ENCODE measurements at places on chromosomes 12 and 14. TPM values are rescaled to one million over a fixed set of nuclear protein-coding genes. Genes with fewer than 3 reads are reported as not detected.

DNA sequence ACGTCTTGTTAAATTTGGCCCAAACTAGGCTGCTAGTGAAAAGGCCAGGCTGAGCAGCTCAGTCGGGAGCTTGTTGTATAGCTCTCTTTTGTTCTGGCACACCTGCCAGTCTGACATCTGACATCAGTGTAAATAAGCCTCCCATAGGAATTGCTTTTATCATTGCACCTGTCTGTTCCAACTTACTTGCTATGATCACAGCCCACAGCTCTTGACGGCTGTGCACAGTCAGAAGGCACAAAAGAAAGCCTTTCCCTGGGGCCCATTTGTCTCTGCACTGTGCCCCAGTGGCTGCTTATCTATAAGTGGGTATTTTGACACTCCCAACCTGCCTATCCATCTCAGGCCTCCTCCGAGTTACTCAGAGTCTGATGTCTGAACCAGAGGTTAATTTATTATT, 324.5 kb downstream of the NUAK1 start:
- no peak overlapping the region for H3K4me3 ChIP-seq
- no peaks in the 10 kb centered on the region for H3K4me1 ChIP-seq
- no peaks in the 10 kb centered on the region for H3K27me3 ChIP-seq
- DNase-seq, result no peak
- no peaks in the 10 kb centered on the region for H3K36me3 ChIP-seq

DNA sequence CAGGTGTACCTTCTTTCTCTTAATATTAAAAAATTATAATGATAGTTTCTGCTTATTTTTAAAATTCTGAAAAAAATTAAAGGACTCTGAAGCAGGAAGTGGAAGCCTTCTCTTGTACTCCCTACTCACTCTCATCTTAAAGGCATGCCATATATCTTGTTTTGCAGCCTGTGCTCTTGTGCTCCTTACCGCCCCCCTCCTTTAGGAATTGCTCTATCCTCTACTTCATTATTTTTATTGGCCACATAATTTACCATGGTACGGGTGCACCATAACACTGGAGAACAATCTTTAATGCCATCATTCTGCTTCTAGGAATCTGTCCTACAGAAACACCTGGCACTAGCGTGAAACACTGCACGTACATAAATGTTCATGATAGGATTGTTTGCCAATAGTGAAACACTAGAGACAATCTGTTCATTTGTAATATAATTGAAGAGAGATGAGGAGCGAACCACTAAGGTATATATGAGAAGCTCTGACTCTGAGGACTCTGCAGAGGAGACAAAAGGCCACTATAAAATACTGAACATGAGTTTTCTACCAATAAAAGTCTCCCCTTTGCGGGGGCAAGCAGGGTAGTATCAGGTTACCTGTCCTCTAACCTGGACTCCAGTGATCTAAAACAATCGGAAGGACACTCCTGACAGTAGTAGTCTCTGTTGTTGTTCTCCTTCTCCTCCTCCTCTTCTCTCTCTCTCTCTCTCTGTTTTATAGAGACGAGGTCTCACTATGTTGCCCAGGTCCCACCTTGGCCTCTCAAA, 6.3 kb upstream of the NYNRIN start:
- peaks cover 37% of the 10 kb centered on the region for H3K4me1 ChIP-seq
- no peak overlapping the region for H3K27ac ChIP-seq
- H3K4me3 ChIP-seq, result no peak overlapping the region
- H3K27me3 ChIP-seq, result no peaks in the 10 kb centered on the region
- no peaks in the 10 kb centered on the region for H3K36me3 ChIP-seq

DNA sequence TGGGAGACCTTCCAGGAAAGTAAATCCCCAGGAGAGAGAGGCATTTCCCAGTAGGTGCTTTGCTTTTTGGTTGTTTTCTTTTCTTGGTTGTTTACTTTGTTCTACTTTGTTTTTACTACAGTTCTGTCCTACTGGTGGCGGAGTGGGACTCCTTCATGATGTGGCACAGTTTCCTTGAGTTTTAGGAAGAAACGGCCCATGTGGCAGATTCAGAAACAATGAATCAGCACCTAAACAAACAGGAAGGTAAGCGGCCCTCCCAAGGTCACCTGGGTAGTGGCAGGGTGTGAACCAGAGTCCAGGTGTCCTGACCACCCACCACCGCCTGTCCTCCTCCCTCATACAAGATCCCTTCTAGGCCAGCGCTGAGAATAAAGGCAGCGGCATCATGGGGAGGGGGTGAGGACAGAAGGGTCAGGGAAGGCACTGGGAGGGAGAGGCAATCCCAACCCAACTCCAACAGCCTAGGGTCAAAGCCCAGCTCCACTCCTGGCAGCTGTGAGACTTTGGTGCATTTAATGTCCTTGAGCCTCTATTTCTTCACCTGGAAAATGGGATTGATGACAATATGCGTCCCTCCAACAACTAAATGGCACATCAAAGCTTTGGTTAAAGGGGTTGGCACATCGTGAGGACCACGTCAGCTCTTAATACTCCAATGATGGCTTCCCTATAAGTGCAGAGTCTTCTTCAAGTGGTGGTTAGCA, 111.5 kb upstream of the BCL2L14 start:
- H3K36me3 ChIP-seq, result no peaks in the 10 kb centered on the region
- H3K4me3 ChIP-seq, result no peak overlapping the region
- H3K27ac ChIP-seq, result no peak overlapping the region
- H3K27me3 ChIP-seq, result no peaks in the 10 kb centered on the region

CLEC4C gene
- total RNA-seq, result 0.60 TPM

DNA sequence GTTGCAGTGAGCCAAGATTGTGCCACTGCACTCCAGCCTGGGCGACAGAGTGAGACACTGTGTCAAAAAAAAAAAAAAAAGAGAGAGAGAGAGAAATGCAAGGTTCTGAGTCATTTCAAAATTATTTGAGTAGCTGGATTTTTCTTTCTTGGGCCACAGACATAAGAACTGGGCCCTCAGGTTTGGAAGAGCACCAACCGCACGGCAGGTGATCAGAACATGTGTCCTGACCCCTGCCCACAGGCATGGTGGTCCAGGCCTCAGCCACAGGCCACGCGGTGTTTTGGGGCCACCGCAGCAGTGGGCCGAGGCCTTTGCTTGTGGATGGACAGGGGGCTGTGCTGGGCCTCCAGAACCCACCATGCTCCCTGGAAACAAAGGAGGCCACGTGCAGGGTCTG, 126.7 kb downstream of the CALM1 start:
- H3K4me1 ChIP-seq, result peaks cover 32% of the 10 kb centered on the region
- H3K4me3 ChIP-seq, result no peak overlapping the region
- no peak overlapping the region for H3K27ac ChIP-seq
- DNase-seq, result no peak
- no peaks in the 10 kb centered on the region for H3K27me3 ChIP-seq

PLEKHA5 gene
- total RNA-seq, result 88.5 TPM

DNA sequence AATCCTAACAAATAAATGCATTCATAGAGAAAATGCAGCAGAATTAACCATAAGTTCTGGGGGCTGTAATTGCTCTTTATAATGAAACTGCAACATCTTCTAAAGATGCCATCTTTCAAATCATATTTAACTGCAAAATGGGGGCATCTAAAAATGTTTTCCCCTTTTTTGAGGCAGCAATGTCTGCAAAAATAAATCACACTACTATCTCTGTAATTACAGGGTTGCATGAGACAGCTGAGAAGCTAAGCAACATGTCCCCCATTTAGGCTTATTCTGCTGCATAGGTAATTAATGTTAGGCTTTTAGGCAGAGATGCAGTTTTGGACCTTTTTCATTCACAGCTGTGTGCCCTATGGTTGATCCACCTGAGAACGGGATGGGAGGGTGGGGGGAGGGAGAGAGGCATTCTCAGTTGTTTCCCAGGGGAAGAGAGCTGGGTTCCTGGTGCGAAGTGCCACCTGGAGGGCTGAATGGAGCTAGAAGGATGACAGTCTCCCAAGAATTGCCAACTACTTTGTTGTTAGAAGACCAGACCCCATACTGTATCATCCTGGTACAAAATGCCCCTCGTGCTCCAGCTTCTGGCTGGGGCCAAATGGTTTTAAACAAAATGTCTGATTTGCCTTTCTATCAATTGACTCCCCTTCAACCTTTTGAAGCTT, 154.2 kb downstream of the APAF1 start:
- H3K36me3 ChIP-seq, result no peaks in the 10 kb centered on the region
- DNase-seq, result no peak
- no peak overlapping the region for H3K4me3 ChIP-seq
- H3K4me1 ChIP-seq, result no peaks in the 10 kb centered on the region

DNA sequence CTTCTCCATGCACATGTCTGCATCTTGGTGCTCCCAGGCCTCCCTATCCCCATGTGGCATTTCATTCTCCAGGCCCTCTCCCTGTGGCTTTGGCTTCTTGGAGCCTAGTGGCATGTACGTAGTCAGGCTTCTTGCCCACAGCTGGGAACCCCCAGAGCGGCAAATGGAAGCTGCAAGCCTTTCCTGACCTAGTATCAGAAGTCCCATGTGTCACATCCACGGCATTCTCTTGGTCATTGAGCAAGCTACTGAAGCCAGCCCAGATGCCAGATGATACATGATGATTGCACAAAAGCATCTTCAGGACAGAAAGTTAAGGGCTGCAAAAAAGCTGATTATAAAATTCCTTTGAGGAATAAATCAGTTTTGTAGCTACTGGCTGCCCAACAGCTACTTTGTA, 154.9 kb downstream of the PELI2 start:
- H3K27me3 ChIP-seq, result no peaks in the 10 kb centered on the region
- H3K4me1 ChIP-seq, result no peaks in the 10 kb centered on the region
- H3K27ac ChIP-seq, result no peak overlapping the region
- DNase-seq, result no peak

ALDH2 gene
- total RNA-seq, result 48.5 TPM

DNA sequence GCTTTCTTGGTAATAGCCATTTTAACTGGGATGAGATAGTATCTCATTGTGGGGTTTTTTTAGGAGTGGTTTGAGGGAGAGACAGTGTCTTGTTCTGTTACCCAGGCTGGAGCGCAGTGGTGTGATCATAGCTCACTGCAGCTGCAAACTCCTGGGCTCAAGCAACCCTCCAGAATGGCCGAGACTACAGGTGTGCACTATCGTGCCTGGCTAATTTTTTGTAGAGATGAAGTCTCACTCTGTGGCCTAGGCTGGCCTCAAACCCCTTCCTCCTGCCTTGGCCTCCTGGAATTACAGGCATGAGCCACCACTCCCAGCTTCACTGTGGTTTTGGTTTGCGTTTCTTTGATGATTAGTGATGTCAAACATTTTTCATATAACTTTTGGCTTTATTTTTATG, 293.6 kb downstream of the ERC1 start:
- peaks cover 43% of the 10 kb centered on the region for H3K4me1 ChIP-seq
- no peaks in the 10 kb centered on the region for H3K27me3 ChIP-seq
- H3K36me3 ChIP-seq, result no peaks in the 10 kb centered on the region
- no peak overlapping the region for H3K27ac ChIP-seq
- DNase-seq, result no peak

GRCh38 chr12:8817856-8818255, 4.6 kb upstream of the A2ML1 start:
- no peak for DNase-seq
- H3K27ac ChIP-seq, result no peak overlapping the region
- no peak overlapping the region for H3K4me3 ChIP-seq
- H3K36me3 ChIP-seq, result no peaks in the 10 kb centered on the region
- H3K4me1 ChIP-seq, result no peaks in the 10 kb centered on the region
- H3K27me3 ChIP-seq, result no peaks in the 10 kb centered on the region

DPPA3 gene
- not detected for total RNA-seq

Data from lung (tissue), 17 donors.